ENCODE measurements at places on chromosomes 3 and 15.

DNA sequence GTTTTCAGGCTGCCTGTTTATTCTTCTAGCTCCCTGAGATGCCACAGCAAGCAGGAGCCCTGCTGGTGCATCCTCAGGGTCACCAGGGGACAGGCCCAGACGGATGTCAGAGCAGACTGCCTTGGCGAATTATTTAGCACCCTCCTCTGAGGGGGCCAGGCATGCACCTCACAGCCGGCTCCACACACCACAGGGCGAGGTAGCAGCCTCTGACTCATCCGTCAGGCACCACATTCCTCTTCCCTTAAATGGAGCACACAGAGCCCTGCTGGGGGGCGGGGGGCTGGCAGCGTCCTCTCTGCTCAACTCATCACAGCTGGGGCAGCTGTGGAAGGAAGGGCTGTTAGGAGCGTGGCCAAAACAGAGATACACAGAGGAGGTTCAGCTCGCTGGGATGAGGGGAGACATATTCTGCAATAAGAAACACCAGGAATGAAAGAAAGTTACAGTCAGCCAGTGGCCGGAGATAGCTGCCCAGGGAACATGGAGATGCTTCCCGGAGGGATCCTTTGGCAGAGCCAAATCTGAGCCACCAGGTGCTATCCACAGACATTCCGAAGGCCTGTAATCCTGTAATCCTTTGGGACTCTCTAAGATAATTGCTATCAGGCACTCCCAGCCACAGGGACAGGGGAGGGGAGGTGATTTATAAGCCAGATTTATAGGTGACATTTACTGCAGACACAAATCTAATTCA is 13.9 kb upstream of the PRICKLE2 start:
- DNase-seq, result no peak

DNA sequence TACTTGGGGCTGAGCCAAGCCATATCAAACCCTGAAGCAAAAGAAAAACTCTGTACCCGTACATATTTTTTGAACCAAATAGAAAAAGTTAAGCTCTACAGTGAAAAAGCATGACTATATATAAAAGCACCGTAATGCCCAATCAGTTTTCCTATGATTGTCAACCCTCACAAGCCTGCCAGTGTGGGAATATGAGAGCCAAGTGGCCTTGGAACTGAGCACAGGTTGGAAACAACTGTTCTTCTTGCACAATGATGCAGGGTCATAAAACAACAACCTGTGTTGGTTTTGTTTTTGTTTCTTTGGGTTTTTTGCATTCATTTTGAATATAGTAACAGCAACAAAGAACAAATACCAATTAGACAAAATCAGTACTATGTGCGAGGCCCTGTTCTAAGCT is 3.5 kb upstream of the ERC2 start:
- DNase-seq, result no peak

GRCh38 chr3:147370349-147370748 is 36.0 kb downstream of the ZIC4 start:
- DNase-seq, result no peak

DNA sequence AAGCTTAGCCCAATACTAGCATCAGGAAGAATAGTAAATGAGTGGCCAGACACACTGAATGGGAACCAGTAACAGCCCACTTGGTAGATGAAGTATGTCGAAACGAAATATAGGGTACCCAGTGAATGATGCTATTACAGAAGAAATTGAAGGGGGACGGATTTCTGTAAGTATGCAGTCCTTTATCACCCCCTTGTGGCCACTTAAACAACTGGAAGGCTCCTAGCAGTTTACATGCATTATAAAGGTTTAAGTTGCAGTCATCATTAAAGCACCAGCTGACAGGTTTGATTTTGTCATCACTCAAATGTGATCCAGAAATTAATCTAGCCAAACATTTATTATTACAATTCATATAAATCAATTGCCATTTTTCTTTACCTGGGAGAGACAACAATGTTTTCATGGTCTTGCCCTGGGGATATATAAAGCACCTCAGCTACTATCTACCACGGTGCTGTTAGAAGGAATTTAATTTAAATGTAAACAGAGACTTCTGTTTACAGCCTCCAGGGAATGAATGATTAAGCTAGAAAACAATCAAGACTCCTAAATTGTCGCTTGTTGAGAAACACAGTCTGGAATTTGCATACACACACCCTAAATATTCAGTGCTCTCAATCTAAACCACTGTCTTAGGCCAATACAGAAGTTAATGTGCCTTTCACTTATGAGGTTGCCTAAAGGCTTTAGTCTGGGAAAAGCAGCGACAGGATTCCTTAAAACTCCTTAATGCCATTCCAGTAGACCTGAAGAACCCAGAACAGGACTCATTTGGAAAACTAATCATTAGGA is 7.8 kb downstream of the EIF1B start:
- no peak for DNase-seq

DNA sequence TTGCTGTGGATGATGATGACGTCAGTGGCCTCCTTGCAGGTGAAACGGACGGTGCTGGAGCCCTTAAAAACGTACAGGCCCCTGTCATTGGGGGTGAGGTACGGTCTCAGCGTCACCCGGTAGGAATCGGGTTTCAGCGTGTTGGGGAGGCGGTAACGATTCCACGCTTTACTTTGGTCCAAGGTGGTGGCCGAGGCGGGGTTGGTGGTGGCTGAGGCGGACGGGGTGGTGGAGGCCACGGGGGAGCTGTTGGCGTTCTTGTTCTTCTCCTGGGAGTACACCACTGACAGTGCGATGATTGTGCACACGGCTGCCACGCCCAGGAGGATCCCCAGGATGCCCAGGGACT is 8.5 kb downstream of the ANPEP start:
- no peak for DNase-seq

Measured in mesenteric fat pad (tissue), 1 donor.